ENCODE measurements at places on chromosomes 1 and 21. TPM values are rescaled to one million over a fixed set of nuclear protein-coding genes. Genes with fewer than 3 reads are reported as not detected.

The PDE4DIP gene
- total RNA-seq = 20.3 TPM

The FCAMR gene
- total RNA-seq = not detected

The PCNX2 gene
- total RNA-seq = 15.6 TPM

The CD2 gene
- not detected for total RNA-seq

The KCNK1 gene
- 0.56 TPM for total RNA-seq

The SLAMF8 gene
- not detected for total RNA-seq

The PRAMEF5 gene
- not detected for total RNA-seq

The DENND2C gene
- 0.79 TPM for total RNA-seq

DNA sequence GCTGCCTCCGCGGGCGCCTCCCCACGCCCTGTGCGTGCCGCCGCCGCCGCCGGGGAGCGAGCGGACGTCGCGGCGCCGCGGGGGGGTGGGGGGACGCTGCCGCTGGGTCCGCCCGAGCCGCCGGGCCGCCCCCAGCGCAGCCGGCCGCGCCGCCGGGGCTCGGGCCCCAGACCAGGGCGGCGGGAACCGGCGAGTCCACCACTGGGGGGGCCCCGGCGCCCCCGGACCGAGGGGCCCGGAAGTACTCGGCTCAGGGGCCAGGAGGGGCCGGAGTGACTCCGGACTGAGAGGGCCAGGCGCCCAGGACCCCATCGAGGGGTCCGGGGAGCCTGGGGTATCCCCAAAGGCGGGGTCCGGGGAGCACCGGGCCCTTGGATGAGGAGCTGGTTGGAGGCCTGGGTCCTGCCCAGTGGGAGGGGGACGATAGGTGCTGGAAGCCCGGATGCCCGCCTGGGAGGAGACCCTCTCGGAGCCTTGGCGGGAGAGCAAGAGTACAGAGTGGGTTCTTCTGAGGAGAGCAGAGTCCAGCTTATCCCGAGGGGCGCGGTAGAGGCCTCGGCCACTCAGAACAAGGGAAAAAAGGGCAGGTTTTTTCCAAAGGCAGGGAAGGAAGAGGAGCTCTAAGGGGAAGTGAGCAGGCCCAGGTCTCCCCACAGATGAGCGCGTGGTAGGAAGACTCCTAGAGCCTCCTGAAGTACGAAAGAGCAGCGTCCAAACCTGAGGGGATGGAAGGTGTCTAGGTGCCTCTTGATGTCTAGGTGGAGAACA lies 556 bp downstream of the GMEB1 start:
- peak; percentile 45 for DNase-seq

DNA sequence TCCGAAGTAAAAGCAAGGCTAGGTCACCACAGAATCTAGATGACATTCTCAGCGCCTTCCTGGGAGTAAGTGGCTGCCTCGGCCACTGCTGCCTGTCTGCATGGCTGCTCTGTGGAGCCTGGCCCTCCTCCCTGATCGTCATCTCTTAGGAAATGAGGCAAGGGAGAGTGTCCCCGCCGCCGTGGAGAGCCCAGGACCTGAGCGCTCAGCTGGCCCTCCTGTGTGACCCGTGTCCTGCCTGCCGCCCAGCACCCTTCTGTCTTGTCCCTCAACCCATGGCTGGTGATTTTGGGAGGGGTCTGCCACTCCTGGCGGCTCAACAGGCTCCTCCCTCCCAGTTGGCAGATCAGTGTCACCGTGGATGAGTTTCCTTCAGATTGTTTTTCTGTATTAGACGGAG lies 156.4 kb upstream of the COL6A1 start:
- no peak for DNase-seq

- DNase-seq = no peak
Measured at GRCh38 chr1:53048960-53049573, 12.9 kb upstream of the PODN start.

DNA sequence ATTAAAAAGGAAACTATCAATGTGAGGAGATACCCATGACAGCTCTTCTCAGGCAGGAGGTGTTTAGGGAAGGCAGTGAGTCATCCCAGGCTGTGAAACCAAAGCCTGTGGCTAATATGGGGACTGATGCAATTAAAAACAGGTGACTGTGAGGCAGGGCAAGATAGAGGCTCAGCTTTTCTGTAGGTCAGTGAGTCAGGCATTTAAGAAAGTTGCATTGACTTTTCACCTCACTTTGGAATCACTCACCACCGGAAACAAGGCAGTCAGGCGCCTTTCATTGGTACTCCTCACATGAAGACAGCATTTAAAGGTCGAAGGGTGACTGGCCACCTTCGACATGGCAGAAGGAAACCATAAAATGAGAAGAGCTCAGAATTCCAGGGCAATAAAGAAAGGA lies 54.5 kb downstream of the PAPPA2 start:
- no peak for DNase-seq

DNA sequence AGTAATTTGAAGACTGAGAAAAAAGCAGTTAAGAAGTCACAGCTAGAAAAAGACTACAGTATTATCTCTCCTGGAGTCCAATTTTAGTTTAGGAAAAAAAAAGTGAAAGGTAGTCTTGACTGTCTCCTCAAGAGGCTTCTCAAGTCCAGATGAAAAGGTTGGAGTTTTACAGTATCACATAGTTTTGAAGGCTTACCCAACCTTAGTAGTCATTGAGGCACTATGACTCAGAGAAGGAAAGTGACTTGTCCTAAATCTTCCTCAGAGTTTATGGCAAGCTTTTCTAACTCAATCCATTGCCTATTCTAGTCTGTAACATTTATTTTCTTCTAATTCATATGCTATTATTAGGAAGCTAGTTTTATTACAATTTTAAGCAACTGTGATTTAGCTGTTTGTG lies 174.9 kb downstream of the DPYD start:
- no peak for DNase-seq

GRCh38 chr1:903721-904271 lies 19.9 kb upstream of the SAMD11 start:
- DNase-seq = no peak

DNA sequence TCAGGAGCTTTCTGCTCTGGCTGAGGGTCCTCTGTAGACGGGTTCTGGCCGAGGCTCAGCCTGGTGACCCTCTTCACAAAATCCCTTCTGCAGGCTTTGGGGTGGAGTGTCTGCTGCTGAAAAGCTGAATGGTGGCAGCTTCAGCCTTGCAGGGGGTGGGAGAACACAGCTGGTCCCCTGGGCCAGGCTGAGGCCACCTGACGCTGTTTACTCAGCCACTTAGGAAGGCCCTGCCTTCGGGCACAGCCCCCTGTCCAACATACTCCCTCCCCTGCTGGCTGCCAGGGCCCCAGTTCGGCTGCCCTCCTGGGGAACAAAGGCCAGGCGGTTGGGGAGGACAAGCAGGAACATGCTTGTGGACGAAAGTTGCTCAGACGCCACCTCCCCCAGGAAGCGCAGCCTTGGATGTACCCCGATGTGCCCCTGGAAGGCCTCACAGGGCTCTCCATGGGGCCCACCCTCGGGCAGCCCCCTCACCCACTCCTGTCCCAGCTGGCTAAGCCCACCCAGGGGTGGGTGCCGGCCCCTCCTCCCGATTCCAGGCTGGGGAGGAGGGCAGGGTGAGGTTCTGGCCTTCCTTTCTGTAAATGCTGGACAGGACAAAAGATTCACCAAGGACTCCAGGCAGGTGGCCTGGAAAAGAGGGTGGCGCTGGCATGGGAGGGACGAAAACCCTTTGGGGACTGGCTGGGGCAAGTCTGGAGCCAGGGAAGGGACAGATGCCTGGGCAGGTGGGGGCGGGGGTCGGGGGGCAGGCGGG lies at the start of gene ANKRD65:
TSS of gene ANKRD65 (minus strand) at position 130 of the 760 bp plus-strand sequence. CDS start 271 bp downstream, outside the sequence.
- no peak for DNase-seq

- no peak for DNase-seq
Measured at GRCh38 chr1:77668924-77669449, 13.5 kb downstream of the ZZZ3 start.

GRCh38 chr21:16873176-16873575 lies 639.7 kb upstream of the CXADR start:
- DNase-seq = no peak

DNA sequence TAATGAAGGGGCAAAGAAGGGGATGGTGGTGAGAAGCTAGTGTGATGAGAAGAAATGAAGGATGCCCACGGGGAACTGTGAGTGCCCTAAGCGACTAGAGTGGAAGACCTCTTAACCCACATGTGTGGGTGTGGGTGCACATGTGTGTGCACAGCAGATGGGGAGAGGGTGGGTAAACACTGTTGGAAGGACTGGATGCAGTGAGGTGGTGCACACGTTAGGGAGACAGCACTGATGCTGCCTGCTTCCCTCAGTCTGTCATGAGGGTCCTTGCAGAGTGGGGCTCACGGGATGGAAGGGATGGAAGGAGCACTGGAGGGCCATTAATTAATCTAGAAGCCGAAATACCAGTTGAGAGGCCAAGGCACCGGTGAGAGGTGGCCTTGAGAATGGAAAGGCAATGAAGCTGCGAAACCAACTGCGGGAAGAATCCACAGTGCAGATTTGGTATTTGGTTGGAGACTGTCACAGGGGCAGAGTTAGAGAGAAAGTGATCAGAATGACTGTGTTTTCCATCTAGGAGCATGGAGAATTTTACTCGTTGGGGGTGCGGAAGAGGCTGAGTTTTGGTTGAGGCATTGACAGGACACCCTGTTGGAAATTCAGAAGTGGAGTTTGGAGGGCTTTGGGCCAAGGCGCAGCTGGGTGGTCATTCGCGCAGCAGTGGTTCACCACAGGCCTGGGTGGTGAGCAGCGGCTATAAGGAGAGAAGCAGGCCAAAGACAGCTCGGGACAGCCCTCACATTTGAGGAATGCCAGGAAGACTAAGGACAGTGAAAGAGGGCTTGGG lies 15.8 kb downstream of the RCSD1 start:
- no peak for DNase-seq

DNA sequence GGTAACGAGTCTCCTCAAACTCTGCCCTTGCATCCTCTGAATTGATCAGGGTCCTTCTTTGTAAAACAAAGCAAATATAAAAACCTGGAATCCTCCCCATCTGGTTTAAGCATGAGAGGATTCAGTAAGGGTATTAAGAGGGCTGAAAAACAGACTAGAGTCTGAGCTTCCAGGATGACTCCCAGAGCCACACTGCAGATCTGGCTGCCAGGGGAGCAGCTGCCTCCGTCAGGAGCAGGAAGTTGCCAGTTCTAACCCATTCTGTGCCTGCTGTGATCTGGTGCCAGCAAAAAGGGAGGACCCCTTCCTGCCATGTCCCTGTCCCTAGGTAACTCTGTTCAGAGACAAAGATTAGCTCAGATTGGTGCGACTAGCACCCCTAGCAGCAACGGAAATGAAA lies 27.5 kb downstream of the SERTAD4 start:
- DNase-seq = no peak

DNA sequence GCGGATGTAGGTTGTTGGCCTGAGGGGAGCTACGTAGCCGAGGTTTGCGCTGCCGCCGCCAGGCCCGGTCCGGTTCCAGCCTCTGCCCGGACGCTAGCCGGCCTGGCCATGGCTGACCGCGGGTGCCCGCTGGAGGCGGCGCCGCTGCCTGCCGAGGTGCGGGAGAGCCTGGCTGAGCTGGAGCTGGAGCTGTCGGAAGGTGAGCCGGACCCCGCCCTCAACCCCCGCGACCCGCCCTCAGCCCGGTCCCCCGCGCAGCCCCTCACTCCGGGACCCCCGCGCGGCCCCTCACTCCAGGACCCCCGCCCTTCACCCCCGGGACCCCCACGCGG lies 299 bp downstream of the DIP2A start:
- no peak for DNase-seq

DNA sequence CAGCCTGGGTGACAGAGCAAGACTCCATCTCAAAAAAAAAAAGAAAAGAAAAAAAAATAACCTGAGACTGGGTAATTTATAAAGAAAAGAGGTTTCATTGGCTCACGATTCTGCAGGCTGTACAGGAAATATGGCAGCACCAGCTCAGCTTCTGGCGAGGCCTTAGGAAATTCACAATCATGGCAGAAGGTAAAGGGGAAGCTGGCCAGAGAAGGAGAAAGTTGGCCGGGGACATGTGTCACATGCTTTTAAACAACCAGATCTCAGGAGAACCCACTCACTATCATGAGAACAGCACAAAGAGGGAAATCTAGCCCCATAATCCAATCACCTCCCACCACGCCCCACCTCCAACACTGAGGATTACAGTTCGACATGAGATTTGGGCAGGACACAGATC lies 125.3 kb downstream of the DISP1 start:
- DNase-seq = no peak

DNA sequence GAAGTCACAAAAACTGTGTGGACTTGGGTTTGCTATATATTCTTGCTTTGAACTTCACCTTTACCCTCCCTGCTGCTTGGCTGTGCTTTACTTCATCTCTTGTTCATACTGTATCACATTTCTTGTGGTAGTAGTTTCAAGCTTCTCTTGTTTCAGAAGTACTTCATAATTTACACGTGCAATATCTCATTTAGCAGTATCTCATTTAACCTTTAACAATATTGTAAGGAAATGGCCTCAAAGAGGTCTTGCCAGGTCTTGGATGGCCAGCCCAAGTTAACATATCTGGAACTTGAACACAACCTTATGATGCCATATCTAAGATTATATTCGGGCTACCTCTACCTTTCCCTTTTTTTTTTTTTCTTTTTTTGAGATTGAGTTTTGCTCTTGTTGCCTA lies 1.7 kb upstream of the TRIM45 start:
- no peak for DNase-seq

GRCh38 chr1:83929184-83929583 lies 69.7 kb downstream of the TTLL7 start:
- no peak for DNase-seq

GRCh38 chr21:34890724-34891612 lies 158.1 kb downstream of the RUNX1 start:
- DNase-seq = peak; percentile 16

GRCh38 chr1:241391926-241392710 lies 35.1 kb upstream of the RGS7 start:
- DNase-seq = no peak

- DNase-seq = no peak
Measured at GRCh38 chr1:161307230-161307768, 2.5 kb downstream of the MPZ start.

GRCh38 chr1:167033646-167034045 lies 44.6 kb downstream of the MAEL start:
- DNase-seq = no peak

DNA sequence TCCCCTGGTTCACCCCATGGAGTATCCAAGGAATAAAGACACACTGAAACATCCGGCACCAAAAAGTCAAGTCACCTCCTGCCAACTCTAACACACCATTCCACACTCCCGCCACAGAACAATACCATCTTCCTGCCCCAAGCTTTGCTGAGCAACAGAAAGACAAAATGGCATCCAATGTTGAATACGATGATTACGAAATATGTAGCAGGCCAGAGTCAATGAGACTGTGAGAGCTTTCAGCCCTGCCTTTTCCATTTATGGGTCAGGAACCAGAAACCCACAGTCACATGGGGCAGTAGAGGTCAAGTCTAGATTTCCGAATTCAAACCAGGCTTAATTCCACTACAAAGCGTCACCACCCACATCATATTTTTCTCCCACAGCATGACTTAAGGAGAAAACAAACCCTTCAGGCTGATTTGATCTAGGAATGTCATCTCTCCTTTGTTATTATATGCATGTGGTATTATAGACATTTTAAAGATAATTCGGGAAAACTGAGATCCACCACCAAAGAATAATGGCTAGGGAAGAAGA lies 249.8 kb downstream of the SETD4 start:
- no peak for DNase-seq
